Activated T-helper 17 cell treated with anti-CD3 and anti-CD28 coated beads, Interleukin-2, amount 50 U/mL, for 72 hours (primary cell): ENCODE measurements at places on chromosomes 2 and 18. TPM values are rescaled to one million over a fixed set of nuclear protein-coding genes. Genes with fewer than 3 reads are reported as not detected.

Gene SGPP2
- total RNA-seq: 17.0 TPM

GRCh38 chr18:489244-490023, 11.1 kb downstream of the COLEC12 start:
- no peak for ATAC-seq

DNA sequence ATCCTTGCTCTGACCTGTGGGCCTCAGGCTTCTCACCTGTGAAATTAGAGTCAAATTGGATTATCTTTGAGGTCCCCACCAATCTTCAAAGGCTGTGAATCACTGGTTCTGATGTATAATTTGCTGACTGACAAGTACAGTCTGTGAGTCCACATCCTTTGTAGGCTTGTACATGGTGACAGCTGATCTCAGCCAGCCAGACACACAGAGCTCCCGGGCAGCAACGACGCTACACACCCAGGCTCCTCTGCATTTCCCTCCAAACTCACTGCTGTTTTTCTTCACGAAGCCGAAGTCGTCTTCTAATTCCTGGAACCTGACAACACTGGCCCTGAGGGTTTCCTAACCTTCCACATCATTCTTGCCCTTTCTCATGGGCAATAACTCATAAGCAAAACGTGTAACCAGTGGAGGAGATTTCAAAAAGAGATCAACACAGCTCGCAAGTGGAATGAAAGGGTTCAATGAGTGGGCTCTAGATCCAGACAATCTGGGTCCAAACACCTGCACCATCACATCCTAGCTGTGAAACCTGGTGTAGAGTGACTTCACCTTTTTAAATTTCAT, 37.9 kb upstream of the EVA1A start:
- no peak for ATAC-seq

- no peak for ATAC-seq
Measured at GRCh38 chr2:112290088-112290487, 14.7 kb downstream of the ZC3H6 start.

GRCh38 chr2:157194844-157195243, 62.7 kb upstream of the GALNT5 start:
- no peak for ATAC-seq

Gene KCNG2
- not detected for total RNA-seq

Gene IL1RL1
- 0.79 TPM for total RNA-seq

Gene GAREM2
- 2.1 TPM for total RNA-seq

DNA sequence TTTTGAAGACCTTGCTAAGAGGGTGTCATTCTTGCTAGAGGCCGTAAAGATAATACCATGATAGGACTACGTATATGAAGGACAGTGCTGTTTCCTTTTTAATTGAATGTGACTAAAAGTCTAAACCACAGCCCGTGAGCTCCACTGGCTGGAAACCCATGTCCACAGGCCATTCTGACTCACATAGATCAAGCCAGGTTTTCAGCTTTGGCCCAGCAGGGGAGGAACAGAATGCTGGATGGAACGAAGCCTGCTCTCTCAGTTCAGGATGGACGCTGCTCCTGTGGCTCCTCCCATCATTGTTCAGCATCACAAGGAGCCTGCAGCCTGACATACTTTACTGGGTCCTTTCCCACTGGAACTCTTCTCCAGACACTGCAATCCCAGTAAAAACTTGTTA, 47.6 kb downstream of the ALPK2 start:
- ATAC-seq: no peak

GRCh38 chr2:201953396-201953795, 80.3 kb upstream of the FZD7 start:
- no peak for ATAC-seq

GRCh38 chr18:49813069-49813318, 339 bp downstream of the ACAA2 start:
- peak; percentile 1 for ATAC-seq

DNA sequence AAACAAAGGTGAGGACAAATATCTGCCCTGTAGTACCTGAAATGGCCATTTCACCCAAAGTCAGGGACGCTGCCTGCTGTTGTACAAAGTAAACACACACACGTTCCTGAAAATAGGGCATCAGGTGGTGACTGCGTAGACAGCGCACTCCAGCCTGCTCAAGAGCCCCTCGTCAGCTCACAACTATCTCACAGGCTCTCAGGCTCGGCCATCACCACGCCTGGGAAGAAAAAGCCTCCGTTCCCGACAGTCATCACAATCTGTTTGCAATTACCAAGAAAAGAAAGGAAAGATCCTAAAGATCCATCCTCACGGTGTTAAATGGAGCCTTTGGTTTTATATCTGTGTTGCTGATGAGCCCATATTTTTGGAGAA, 230.2 kb downstream of the ZNF516 start:
- ATAC-seq: no peak

DNA sequence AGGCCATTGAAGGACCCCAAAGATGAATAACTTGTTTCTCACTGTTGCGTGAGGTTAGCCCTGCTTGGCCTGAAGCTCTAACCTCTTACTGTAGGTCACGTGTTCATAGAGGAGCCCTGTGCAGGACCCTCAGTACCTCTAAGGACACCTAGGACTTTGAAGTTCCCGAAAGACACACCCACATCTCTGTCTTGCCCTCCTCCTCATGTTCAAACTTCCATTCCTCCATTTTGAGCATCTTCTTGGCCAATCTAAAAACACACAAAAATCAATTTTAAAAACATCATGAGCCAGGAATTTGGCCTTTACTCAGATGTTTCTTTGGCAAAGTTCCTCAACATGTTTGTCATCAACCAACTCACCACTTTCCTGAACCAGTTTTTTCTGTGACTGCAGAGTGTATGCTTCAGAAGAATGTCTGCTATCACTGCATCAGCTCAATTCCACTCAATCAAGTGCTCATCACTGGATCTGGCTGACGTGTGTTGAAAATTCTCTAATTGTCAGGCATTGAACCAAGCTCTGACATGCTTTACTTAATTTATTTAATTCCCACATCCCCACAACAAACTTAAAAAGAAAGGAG, 101.6 kb downstream of the AP1S3 start:
- no peak for ATAC-seq
